ENCODE measurements at places on chromosomes 1 and 21. TPM values are rescaled to one million over a fixed set of nuclear protein-coding genes. Genes with fewer than 3 reads are reported as not detected.
A peak's percentile ranks its signal among the peaks of the same experiment; 100 is the strongest.

- DNase-seq: no peak
These were observed 139.1 kb upstream of the FMN2 start for GRCh38 chr1:239952348-239953308.

DNA sequence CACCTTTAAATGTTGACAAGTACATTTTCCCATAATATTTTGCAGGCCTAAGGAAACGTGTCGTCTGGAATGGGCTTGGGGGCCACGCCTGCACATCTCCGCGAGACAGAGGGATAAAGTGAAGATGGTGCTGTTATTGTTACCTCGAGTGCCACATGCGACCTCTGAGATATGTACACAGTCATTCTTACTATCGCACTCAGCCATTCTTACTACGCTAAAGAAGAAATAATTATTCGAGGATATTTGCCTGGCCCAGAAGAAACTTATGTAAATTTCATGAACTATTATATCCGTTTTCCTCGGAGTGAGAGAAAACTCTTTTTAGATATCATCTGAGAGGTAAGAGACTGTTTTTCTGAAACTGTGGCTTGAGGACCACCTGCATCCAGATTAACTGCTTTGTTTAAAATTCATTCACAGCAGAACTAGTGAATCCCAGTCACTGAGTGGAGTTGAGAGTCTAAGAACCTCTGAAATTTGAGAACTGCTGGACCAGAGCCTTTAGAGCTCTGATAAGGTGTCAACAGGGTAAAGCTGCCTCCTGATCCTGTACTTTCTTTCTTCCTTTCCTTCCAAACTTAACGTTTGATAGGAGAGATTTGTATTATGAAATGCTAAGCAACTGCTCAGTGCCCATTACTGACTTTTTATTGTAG lies 811 bp downstream of the EXO1 start:
- no peak for DNase-seq

DNA sequence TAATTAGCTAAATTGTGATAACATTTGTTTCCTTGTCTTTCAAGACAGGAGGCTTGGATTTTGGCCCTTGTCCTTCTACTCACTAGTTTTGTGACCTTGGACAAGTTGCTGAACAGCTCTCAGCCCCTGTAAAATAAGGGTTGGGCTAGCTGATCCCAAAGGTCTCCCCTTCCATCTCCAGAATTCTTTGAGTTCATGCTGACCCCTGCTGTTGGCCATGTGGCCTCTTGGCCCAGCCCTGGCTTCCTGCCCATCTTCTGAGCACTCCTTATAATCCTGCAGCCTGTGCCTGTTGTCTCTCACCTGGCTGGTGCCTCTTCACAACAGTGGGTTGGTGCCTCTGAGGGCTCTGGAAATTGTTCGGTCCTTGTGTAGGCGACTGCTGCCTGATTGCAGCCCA lies 10.1 kb downstream of the PTGFRN start:
- no peak for DNase-seq

GRCh38 chr1:11789126-11790067 lies 16.4 kb downstream of the MTHFR start:
- DNase-seq: no peak

DNA sequence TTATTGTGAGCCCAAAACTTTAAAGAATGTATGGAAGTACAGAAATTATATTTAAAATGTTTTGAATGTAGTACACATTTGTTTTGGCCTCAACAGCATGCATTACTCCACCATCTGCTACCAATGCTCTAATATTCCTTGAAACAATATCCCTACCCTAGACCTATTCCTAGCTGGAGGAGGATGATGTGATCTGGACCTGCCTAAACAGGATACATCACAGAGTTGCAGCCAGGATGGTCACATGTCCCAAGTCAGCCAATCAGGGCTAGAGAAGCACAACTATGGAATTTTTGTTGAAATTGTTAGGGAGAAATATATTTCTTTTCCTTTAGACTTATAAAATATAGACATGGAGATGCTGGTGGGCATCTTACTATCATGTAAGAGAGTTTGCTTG lies 623.3 kb upstream of the NR5A2 start:
- DNase-seq: no peak

DNA sequence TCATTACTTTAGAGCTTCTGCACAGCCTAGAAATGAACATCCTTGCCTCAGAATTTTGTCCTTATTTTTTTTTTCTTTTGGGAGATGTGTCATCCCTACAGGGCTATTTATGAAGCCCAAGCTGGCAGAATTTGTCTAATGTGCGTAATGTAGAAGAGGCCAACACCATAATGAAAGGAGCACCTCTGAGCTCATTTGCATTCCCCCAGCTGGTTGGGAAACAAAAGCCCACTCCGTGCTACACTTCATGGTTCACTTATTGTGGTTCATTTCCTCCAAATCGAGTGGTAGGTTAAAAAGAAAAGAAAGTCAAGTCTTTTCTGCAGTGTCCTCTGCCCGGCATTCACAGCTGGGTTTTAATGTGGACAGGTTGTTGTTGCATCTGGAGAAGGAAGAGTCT lies 73.5 kb downstream of the KAZN start:
- DNase-seq: no peak

DNA sequence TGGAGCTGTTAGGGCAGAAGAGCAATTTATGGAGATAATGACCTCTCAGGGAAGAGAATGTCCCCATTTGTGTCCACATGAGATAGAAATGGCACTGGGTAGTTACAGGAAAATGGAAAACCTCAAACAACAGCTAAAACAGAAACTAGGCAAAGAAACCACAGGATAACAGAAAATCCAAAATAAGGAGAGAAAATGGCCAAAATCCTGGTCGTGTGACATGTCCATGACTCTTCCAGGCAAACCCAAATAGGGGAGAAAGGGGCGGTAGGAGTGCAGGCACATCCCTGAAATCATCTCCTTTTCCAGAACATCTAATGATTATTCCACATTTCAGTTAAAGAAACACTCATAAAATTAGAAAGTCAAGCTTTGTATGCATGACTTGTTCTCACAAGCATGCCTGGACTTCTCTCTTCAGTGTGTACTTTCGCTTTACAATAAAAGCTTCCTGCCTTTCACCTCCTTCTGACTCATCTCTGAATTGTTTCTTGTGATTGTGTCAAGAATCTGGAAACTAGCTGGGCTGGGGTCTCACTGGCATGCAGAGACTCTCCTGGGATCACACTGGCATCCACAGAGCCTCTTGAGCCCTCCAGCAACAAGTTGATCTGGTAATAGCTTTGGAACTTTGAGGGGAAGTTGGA lies 171.4 kb upstream of the ZP4 start:
- no peak for DNase-seq

DNA sequence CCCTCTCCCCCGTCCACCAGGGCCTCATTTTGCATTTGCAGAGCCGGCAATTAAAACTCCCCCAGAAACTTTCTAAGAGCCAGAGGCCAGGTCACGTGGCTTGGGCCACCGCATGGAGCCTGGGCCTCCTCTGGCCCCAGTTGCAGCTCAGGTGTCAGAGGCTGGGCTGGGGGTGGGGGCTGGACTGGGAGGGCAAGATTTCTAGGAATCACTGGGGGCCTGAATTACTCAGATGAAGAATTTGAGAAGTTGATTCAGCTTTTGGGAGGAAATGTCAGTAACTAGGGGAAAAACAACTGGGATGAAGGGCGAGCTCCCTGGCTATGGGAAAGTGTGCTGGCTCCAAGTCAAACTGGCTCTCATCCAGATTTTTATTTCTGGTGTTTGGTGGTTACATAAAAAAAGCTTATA lies 151.0 kb downstream of the CDC7 start:
- DNase-seq: no peak

- no peak for DNase-seq
These were observed 37.9 kb downstream of the CRB1 start for GRCh38 chr1:197305925-197306324.

DNA sequence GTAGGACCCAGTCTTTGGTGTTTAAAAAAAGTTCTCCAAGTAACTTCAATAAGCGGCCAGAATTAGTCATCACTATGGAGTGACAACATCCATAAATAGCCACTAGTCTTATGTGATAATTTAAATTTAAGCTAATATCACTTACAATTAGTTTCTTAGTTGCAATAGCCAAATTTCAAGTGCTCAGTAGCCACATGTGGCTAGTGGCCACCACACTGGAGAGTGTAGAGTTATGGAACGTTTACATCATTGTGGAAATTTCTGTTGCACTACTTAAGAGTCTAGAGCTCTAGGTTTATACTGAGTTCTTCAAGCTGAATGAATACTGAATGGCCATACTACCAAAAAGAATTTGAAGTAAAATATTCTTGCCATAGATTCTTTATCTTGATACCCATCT lies 121.1 kb downstream of the RUNX1 start:
- no peak for DNase-seq

DNA sequence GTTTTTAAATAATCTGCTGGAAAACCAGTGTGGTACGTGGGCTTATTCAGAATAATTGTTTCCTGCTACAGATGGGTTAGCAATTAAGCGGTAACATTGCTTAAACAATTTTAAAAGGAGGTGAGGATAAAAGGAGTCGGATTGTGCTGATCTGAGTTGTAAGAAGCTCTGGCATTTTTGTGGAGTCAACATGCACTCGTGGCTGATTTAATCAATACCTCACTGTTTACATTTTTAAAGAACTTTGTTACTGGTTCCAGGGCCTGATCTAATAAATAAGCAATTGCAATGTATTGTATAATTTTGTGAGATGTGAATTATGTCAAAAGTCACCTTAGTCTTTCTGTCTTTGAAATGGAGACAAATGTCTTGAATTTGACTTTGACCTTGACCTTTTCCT lies 474.0 kb downstream of the SETD4 start:
- no peak for DNase-seq

DNA sequence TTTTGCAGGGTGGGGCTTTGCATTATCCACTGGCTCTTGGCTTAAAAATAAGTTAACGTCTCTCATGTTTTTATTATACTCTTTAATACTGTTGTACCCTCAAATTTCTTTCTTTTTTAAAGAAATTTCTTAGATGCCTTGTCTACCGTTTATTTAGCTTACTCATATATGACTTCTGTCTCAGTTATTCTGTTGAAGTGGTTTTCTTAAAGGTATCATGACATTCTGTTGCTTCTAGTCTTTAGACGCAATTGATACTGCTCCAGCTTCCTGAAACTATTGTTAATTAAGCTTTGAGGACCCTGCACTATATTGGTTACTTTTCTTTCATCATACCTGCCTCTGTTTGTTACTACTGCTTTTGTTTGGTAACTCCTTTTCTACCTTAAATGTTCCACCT lies 11.7 kb downstream of the PKN2 start:
- DNase-seq: no peak

DNA sequence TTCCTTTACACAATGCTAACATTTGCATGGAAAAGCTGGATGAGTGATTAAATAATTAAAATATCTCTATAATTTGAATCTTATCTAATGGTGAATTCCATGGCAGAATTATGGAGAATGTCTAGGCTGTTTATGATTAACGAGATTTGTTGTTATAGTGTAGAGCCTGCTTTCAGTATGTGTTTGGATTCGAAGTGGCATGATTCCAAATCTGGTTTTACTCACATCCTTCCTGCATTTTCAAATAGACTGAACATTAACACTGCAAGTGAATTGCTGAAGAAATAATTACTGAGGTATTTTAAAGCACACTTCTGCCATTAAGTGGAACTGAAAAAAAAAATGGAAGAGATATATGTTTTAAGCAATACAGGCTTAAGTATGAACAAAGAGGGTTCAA lies 5.1 kb upstream of the NEK7 start:
- no peak for DNase-seq

GRCh38 chr21:46555225-46555617 lies 49.7 kb downstream of the S100B start:
- DNase-seq: no peak

DNA sequence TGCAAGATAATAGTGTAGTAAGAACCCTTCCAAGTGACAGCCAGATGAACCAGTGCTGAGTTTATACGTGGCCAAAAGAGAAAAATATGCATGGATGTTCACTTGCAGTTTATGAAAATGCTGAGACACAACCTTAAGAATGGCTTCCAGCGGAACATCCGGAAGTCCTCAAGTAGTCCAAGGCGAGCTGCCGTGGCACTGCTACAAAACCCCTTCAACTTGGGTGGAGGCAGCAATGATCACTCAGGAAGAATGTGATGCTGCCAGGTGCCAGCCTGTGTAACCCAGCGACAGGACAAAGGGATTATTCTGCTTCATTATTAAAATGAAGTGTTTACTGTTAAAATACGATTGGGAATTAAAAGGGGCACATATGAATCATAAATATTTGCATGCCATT lies 179.6 kb downstream of the RUNX1 start:
- DNase-seq: no peak

- no peak for DNase-seq
These were observed 107.2 kb downstream of the PRDM2 start for GRCh38 chr1:13807209-13807608.

GRCh38 chr1:43978551-43979260 lies at the start of gene B4GALT2:
B4GALT2 (plus strand) TSS chr1:43979210; CDS start chr1:43981161, 1,951 bp downstream.
- DNase-seq: peak; percentile 44

DNA sequence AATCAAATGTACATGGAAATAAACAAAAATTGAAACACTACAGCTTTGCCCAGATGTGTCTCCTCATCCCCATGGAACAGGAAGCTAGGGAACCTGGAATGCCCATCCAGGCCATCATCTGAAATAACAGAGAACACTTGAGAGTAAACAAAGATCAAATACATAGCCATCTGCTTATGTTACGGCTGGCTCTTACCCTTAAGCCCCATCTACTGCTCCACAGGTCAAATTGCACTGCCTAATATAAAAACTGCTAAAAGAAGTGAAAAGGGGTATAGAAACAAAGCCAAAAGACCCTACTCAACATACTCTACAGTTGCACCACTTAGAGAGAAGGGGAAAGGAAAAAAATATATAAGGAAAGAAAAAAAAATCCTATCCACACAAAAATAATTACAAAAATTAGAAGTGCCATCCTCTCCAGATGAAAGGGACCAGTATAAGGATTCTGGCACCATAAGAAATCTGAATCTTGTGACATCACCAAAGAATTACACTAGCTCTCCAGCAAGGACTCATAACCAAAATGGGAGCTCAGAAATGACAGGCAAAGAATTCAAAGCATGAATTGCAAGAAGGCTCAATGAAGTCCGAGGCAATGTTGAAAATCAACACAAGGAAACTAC lies 26.9 kb downstream of the OR6Y1 start:
- DNase-seq: no peak

- DNase-seq: no peak
These were observed 174.7 kb downstream of the ADGRL4 start for GRCh38 chr1:78831731-78832360.

DNA sequence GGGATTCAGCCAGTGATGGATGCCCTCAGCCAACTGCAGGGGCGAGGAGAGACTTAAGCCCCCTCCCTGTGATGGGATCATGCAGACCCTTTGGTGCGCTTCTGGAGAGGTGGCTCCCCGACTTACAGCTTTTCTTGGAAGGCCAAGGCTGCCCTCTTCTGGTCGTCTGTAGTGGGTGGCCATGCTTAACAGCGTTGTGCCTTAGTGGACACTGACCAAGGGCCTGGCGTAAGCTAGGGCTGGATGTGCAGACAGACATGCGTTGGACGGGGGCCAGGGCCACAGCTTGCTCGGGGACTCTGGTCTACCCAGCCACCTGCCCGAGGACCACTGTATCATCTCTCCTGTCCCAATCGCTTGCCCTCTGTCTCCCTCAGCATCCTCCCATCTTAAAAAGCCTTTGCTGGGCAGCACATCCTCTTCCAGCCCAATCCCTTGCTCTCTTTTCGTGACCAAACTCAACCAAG lies 5.5 kb downstream of the AZIN2 start:
- DNase-seq: peak; percentile 33

RGS5 gene
- 1.9 TPM for total RNA-seq

KIRREL1 gene
- not detected for total RNA-seq

LHX4 gene
- not detected for total RNA-seq

TSPEAR gene
- not detected for total RNA-seq

SPRR4 gene
- total RNA-seq: not detected

FBXO28 gene
- total RNA-seq: 30.4 TPM

Data from activated B cell treated with CpG ODN at 0.5 μM for 24 hours (primary cell).